IPS DF 19.7 (cell line): ENCODE measurements at places on chromosomes 4 and X.

- no peak for DNase-seq
Measured at GRCh38 chr4:99927566-99927965, 18.9 kb downstream of the DNAJB14 start.

GRCh38 chr4:169054879-169055278, 44.8 kb upstream of the CBR4 start:
- DNase-seq: no peak

DNA sequence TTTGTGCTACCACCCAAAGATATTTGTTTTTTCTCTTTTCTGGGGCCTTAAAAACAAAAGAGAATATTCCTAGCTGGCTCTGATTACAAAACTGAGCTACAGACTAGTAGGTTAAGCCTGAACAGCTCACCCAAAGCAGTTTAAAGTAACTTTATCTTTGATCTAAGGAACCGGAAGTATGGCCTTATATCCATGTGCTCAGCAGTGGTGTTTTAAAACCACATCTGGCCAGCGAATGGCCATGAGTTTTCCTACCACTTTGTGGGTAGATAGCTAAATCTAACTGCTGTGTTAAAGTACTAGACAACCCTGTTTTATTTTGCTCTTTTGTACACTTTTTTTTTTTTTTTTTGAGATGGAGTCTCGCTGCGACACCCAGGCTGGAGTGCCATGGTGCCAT, 24.6 kb downstream of the ADGRG4 start:
- no peak for DNase-seq

- DNase-seq: no peak
Measured at GRCh38 chrX:16076834-16077233, 46.5 kb upstream of the GRPR start.

- no peak for DNase-seq
Measured at GRCh38 chr4:85726555-85726954, 251.6 kb downstream of the ARHGAP24 start.

GRCh38 chr4:87910795-87911194, 64.7 kb upstream of the SPP1 start:
- DNase-seq: no peak

DNA sequence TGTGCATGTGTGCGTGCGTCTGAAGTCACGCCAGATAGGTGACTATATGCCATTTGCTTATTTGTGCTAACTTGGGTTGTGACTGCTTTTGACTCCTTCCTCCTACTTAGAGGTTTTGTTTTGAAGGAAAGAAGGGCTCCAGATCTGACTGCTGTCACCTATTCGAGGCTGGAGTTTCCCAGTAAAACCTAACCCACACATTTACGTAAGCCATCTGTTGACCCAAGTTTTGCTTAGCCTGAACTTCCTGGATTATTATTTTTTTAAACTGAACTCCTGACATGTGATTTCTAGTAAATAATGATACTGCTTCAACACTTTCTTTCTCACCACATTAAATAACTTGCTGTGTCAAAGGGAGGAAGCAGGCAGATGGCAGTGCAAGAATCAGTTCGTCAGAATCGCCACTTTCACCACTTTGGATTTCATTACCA, 41.5 kb downstream of the DTHD1 start:
- no peak for DNase-seq

DNA sequence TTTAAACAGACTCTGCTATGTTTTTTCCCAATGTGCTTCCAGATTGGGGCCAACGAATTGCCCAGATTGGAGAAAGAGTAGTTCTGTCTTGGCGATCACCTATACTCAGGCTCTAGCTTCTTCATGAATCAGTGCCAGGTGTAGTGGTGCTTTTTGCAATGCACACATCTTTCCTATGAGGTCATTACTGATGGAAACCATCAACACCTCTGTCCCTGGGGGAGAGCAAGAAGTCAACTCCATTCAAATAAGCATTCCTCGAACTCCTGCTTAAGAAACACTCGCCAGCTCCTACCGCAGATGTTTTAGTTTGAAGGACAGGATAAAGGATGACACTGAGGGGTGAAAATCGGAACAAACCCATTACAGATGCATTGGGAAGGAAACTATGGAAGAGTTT, 156.5 kb upstream of the DKK2 start:
- no peak for DNase-seq

DNA sequence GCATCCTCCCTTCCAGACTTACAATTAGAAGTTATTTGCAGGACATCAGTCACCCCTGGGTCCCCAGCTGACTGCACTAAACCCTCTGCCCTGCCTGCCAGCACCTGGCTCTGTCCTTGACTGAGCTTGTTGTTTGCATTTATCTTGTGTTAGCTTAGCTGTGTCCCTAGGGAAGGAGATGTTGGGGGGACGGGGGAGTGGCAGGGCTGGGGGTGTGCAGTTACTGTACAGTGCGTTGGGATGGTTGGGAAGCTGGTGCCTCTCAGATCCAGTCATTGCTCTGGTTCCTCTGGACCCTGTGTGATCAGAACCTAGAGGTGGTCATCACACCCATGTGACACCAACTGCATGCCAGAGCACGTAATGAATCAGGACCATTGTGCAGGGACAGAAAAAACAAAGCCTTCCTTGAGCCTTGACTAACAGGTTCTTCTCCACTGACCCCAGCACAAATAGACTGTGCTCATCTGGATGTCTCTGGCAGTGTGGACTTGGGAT, 32.7 kb upstream of the PROM1 start:
- DNase-seq: no peak

- DNase-seq: no peak
Measured at GRCh38 chrX:68671221-68671620, 23.8 kb downstream of the STARD8 start.

DNA sequence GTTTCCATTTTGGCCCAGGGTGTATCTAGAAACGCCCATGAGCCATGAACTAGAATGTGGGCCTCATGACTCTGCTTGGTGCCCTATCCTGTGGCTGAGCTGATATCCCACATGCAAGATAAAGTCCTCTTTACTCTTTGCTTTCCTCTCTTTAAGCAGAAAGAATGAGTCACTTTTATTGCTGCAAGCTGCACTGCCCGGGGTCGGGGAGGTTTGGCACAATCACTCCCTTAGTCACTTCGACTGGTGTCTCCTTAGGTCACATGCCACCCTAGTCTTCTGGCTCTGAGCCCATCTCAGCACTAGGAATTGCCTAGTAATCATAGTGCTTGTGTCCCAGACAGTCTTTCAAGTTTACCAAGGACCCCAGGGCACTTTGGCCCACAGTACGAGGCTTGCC, 75.1 kb upstream of the CXorf66 start:
- DNase-seq: no peak

DNA sequence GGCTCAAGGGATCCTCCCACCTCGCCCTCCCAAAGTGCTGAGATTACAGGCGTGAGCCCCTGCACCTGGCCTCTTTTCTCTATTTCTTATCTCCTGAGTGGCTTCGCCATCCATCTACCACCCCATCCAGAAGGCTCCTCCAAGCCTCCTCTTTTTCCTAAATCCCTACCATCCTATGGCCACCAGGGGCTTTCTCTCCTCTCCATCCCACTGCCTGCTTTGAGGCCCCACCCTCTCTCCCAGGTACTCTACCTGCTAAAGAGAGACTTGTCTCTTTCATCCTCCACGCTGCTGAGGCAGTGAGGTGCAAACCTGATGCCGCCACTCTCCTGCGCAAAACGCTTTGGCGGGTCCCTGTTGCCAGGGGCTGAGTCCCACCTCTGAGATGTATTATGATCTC, 7.0 kb downstream of the RS1 start:
- DNase-seq: no peak

- DNase-seq: no peak
Measured at GRCh38 chrX:134396174-134396573, 63.8 kb upstream of the HPRT1 start.

GRCh38 chr4:71322425-71322824, 16.4 kb upstream of the SLC4A4 start:
- DNase-seq: no peak

DNA sequence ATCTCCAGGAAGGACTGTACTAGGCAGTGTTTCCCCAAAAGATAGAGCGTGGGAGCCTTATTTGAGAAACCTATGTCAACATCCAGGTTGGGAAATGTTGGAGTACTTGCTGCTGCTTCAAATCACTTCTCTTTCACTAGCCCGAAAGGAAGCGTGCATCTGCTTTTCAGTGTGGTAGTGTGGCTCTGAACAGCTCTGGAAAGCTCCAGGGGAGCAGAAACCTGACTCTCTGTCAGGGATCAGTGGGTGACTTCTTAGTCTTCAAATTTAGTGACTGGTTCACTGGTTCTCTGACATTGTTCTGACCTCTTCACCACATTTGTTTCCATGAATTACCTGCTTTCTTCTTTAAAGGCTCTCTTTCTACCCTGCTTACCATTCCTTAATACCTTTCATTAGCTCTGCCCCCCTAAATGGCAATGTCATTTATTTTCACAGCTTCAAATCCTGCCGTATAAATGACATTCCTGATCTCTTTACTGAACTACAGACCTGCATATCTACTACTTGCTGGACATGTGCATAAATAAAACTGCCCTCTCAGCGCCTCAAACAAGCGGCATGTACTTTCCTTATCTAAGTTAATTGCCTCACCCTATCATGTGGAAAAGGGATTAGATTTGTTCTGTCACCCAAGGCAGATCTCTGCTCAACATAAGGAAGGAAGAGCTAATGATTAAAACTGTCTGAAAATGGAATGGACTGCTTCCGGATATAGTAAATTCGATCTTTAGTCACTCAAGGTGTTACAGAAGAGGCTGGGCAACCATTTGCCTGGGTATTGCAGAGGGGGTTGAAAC, 37.0 kb downstream of the DLG3 start:
- no peak for DNase-seq

DNA sequence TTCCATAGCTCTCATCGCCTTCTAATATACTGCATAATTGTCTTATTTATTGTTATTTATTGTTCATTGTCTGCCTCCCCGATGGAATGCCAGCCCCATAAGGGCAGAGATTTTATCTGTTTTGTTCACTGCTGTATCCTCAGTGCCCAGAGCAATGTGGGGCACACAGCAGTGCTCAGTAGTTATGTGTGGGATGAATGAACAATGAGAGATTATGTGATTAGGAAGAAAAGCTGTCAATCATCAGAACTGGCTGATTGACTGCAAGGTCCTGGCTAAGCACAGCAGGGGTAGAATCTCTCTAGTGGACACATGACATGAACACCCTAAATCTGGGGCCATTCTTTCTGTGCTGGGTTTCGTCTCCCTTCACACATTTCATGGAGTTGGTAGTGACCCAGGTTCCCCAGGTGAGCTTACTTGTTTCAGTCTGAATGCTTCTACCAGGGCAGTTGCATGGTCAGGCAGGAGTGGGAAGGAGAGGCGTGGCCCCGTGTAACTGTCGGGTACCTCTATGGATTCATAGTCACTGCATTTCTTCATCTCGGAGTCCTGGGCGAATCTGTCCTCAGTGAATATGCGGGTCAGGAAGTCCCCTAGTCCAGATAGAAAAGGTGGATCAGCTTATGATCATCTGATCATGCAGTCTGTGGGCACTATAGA, 12.6 kb downstream of the PPEF2 start:
- DNase-seq: no peak

DNA sequence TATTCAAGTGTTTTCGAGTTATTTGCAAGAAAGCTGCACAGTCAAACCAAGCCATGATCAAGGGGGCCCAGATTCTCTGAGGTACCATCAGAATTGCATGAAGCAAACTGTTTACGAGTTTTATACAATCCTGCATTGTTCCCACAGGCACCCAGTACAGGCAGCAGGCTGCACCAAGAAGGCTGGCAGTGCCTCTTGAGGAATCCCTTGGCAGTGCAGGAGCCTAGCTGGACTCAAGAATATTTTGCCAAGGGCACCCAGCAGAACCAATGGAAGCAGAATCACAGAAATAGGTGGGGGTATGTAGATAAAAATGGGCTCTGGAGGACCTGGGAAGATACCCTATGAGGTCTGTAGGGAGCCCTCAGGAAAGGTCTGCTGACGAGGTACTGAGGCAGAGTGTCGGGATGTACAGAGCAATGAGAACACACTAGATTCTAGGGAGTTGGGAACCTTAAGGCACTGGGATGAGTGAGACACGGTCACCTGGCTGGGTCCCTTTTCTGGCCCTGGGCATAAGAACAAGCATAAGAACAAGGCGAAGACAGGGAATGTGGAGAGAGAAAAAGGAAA, 2.5 kb upstream of the PLP1 start:
- no peak for DNase-seq

DNA sequence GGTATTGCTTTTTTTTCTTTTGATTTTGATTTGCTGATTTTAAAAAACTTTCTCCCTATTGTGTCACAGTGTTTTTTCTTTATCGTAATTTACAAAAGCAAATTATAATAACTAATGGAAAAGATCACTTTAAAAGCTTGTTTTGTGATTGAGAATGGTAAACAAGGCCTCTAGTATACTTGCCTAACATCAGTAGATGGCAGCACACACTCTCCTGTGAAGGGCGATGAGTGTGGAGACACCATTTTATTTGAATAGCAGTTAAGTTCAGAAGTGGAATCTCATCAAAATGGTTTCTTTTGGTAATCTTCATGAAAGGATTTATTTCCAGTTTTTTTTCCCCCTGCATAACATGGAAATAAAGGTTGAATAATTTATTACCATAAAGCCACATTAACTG, 72.3 kb downstream of the PAK3 start:
- DNase-seq: peak; percentile 5

DNA sequence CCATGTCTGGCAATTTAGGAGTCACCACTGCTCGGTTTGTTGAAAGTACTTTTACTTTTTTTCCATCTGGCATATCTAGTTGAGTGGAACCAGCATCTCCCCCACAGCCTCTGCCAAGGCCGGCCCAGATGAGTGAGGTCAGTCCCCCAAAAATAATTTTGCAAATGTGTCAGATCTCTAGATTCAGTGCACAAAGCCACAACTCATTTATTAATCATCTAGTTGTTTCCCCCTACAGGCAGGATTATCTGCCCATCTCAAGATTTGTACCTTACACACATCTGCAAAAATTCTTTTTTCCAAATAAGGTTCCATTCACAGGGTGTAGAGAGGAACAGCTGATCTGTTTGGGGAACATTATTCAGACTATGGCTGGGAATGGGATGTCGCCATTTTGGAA, 174.0 kb upstream of the MXRA5 start:
- DNase-seq: no peak
